ENCODE measurements at places on chromosomes 12 and 14. TPM values are rescaled to one million over a fixed set of nuclear protein-coding genes. Genes with fewer than 3 reads are reported as not detected.

DNA sequence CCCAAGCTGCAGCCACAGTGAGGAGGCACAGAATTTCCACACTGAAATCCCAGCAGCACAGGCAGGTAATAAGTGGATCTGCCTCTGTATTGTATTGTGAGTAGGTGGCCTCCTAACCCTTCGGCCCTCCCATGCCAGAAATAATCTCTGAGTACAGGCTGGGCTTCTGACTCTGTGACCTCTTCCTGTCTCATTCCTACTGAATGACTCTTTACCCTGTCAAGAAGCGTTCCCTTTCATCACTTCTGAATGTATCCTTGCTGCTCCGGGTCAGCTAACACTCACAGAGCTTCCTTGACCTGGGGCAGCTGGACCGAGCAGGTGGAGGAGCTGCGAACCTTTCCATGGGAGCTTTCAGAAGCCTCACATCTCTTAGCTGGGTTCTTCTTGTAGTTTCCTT is 119.6 kb downstream of the SLC8A3 start:
- H3K27ac ChIP-seq, result no peak overlapping the region
- H3K36me3 ChIP-seq, result no peaks in the 10 kb centered on the region
- DNase-seq, result no peak
- no peaks in the 10 kb centered on the region for H3K4me1 ChIP-seq
- H3K27me3 ChIP-seq, result no peaks in the 10 kb centered on the region

DNA sequence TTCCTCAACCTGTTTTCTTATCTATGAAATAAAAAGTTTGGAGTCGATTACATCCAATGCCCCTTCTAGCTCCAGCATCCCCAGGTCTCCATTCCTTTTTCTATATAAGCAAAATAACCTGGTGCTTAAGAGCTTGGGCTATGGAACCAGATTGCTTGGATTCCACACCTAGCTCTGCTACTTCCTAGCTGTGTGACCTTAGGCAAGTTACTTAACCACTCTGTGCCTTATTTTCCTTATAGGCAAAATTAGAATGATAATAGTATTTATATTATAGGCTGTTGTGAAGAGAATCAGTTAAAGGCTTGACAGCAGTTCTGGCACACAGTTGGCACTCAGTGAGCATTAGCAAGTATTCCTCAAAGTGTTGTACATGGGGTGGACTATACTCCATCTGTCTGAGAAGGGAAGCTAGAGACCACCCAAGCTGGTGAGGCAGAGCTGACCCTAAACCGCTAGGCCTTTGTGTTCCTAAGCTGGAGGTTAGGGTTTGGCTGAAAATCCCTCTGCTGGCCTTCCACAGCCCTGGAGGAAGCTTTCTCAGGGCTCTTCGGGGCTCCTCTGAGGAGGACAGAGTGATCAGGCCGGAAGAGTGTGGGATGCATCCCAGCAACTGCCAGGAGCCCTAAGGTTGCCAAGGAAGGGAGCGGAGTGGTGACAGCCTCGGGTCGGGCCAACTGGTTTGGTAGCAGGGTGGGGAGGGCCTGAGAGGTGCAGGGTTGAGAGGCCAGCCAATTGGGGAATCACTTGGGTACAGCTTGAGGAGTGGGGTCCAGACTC is 6.0 kb upstream of the KRT4 start:
- H3K27me3 ChIP-seq, result no peaks in the 10 kb centered on the region
- DNase-seq, result no peak
- H3K4me1 ChIP-seq, result no peaks in the 10 kb centered on the region
- H3K36me3 ChIP-seq, result no peaks in the 10 kb centered on the region
- H3K4me3 ChIP-seq, result no peak overlapping the region
- no peak overlapping the region for H3K27ac ChIP-seq

GRCh38 chr12:106282457-106283097 is 20.0 kb upstream of the TCP11L2 start:
- no peak overlapping the region for H3K4me3 ChIP-seq
- no peaks in the 10 kb centered on the region for H3K4me1 ChIP-seq
- no peak overlapping the region for H3K27ac ChIP-seq
- no peaks in the 10 kb centered on the region for H3K36me3 ChIP-seq
- peak; percentile 82 for DNase-seq

DNA sequence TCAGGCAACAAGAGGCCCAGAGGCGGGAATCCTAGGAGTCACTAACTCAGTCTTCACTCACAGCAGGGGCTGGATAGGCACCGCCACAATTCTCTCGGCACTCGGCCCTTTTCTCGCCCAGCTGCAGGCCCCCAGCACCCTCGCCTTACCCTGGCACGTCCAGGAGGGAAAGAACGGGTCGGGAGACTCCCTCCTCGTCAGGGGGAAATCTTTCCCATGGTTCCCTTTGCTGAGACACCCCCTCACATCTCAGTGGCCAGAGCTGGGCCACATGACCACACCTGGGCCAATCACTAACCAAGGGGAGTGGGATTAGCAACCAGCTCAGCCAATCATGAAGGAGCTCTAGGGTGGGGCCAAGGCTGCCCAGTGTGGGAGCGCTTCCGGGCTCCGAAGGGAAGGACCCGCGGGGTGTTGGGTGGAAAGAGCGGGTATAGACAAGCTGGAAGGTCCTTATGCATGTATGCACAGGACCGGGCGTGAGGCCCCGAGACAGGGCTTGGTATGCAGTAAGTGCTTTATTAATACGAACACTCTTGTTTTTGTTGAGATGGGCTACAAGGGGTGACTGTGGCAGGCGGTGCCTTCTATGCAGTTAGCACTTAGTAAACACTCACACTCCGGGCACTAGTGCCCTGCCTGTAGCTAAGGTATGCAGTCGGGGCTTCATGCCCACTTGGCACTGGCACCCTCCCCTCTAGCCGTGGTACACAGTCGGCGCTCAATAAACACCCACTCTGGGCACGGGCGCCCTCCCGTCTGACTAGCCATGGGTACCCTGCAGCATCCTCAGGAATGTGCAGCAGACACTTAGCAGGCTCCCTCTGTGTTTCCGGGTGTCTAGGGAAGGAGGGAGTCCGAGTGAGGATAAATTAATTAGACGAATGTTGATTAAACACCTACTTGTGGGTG is 40.3 kb downstream of the ADGRD1 start:
- no peaks in the 10 kb centered on the region for H3K36me3 ChIP-seq
- no peak for DNase-seq
- peaks cover 20% of the 10 kb centered on the region for H3K4me1 ChIP-seq
- no peaks in the 10 kb centered on the region for H3K27me3 ChIP-seq
- no peak overlapping the region for H3K27ac ChIP-seq

DNA sequence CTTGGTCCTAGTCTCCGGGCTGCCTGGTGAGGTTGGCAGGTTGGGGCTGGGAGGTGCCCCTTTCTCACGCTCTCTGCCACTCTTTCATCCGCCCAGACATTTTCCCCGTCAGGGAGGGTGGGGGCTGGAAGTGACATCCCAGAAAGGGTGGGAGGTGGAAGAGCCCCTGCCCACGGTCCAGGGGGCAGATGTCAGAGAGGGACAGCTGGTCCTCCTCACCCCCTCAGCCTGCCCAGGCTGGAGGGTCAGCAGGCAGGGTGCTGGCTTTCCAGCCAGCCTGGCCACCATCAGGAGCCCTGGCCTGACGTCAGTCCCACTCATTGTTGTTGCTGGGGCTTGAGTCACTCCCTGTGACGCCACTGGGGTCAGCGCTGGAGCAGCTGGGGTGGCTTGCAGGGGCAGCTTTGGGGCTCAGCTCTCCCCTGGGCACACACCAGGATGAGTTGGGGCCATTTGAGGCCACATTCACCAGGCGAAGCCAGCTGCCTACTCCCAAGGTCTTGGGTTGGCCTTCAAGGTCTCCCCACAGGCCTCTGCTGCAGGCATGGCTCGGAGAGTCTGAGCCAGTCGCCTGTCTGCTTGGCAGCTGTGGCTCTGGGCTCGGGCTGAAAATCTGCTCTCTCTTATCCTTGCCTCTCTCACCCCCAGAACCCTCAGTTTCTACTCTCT is 5.7 kb upstream of the ATG101 start:
- H3K36me3 ChIP-seq, result no peaks in the 10 kb centered on the region
- no peaks in the 10 kb centered on the region for H3K27me3 ChIP-seq
- no peak overlapping the region for H3K4me3 ChIP-seq
- DNase-seq, result no peak
- no peak overlapping the region for H3K27ac ChIP-seq

- no peak overlapping the region for H3K27ac ChIP-seq
- no peaks in the 10 kb centered on the region for H3K36me3 ChIP-seq
- no peaks in the 10 kb centered on the region for H3K27me3 ChIP-seq
These were observed 274.2 kb downstream of the ETNK1 start for GRCh38 chr12:22899184-22899583.

The GUCY2C gene
- not detected for total RNA-seq

The REP15 gene
- total RNA-seq, result not detected
